ENCODE measurements at places on chromosomes 4 and X.
A peak's percentile ranks its signal among the peaks of the same experiment; 100 is the strongest.

DNA sequence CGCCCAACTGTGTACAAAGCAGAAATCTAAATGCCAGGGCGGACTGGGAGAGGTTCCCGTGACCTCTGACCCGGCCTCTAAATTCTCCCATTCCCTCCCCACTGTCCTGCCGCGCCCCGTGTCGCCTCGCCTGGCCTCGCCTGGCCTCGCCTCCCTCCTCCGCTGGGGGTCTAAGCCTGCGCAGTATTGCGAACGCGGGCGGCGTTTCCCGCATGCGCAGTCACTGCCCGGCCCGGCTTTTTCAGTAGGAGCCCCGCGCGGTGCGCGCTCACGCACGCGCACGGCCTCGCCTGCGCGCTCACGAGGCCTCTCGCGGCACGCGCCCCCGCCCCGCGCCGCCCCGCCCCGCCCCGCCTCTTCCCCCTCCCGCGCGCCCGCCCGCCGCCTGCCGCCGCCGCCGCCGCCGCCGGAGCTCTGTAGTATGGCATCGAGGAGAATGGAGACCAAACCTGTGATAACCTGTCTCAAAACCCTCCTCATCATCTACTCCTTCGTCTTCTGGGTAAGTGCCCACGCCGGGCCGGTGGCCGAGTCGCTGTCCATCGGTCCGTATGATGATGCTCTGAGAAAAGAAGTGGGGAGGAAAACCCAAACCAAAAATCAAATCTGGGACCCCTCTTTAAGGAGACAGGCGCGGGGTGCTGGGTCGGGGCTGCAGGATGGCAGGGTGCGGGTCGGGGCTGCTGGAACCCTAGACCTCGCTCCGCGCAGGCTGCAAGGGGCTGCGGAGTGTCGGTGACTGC is at the start of gene TSPAN7:
TSS of gene TSPAN7 (plus strand) at position 417 of the 743 bp plus-strand sequence. CDS start at position 422, 5 bp downstream.
- no peaks in the 10 kb centered on the region for H3K27me3 ChIP-seq
- peak; percentile 63 for DNase-seq
- H3K36me3 ChIP-seq = no peaks in the 10 kb centered on the region

- H3K36me3 ChIP-seq = no peaks in the 10 kb centered on the region
- H3K4me1 ChIP-seq = no peaks in the 10 kb centered on the region
- no peak for DNase-seq
- peaks cover 3% of the 10 kb centered on the region for H3K27me3 ChIP-seq
- H3K4me3 ChIP-seq = no peak overlapping the region
- no peak overlapping the region for H3K27ac ChIP-seq
Measured at GRCh38 chr4:118904935-118905334, 16.3 kb downstream of the SYNPO2 start.

GRCh38 chr4:3211866-3212265 is 37.1 kb upstream of the MSANTD1 start:
- H3K36me3 ChIP-seq = peaks cover 70% of the 10 kb centered on the region
- DNase-seq = no peak
- H3K27ac ChIP-seq = no peak overlapping the region
- H3K4me3 ChIP-seq = no peak overlapping the region
- no peaks in the 10 kb centered on the region for H3K4me1 ChIP-seq

DNA sequence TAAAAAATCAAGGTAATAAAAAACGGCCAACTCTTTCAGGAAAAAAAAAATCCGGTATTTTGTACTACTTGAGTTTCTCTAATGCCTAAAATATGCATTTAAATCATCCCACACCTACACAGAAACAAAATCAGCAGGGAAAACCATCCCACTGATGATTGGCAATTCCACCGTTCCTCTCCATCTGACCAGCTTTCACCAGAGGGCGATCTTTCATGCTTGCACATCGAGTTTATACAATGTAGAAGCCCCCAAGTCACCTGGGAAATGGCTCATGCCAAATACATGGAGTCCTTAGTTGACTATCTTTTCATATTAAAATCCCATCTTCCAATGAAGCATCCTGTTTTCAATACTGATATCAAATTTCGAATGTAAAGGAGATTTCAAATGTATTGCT is 69.2 kb downstream of the PTCHD1 start:
- no peaks in the 10 kb centered on the region for H3K27me3 ChIP-seq
- no peaks in the 10 kb centered on the region for H3K36me3 ChIP-seq
- no peak for DNase-seq
- H3K4me1 ChIP-seq = no peaks in the 10 kb centered on the region
- H3K4me3 ChIP-seq = no peak overlapping the region

- H3K27ac ChIP-seq = no peak overlapping the region
- no peak overlapping the region for H3K4me3 ChIP-seq
- H3K4me1 ChIP-seq = no peaks in the 10 kb centered on the region
- DNase-seq = no peak
- no peaks in the 10 kb centered on the region for H3K36me3 ChIP-seq
Measured at GRCh38 chr4:165478260-165478659, 99.5 kb downstream of the CPE start.

- no peaks in the 10 kb centered on the region for H3K27me3 ChIP-seq
- DNase-seq = no peak
- no peaks in the 10 kb centered on the region for H3K36me3 ChIP-seq
- H3K4me3 ChIP-seq = no peak overlapping the region
- H3K27ac ChIP-seq = no peak overlapping the region
Measured at GRCh38 chr4:159649237-159649636, 546.4 kb downstream of the RAPGEF2 start.

DNA sequence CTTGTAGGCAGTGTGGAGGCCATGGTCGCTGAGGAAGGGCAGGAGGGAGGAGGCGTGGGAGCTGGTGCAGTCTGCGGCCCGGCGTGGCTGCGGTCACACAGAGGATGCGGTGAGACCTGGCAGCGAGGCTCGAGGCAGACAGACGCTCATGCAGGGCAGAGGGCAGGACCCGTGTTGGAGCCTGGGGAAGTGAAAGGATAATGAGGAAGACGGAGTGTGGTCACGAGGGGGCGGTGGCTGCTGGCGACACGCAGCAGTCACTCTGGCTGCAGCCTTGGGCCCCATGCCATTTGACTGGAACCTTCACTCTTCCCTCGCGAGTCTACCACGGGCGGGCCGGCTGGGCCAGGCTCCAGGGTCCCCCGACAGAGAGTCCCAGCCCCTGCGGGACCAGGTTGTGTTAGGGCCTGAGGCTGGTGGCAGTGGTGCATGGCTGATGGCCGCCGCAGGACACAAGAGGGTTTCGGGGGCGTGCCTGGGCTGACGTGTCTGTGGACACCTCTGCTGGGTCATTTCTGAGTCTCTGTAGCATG is 68.8 kb upstream of the HGFAC start:
- no peak overlapping the region for H3K4me3 ChIP-seq
- DNase-seq = no peak
- H3K36me3 ChIP-seq = no peaks in the 10 kb centered on the region

DNA sequence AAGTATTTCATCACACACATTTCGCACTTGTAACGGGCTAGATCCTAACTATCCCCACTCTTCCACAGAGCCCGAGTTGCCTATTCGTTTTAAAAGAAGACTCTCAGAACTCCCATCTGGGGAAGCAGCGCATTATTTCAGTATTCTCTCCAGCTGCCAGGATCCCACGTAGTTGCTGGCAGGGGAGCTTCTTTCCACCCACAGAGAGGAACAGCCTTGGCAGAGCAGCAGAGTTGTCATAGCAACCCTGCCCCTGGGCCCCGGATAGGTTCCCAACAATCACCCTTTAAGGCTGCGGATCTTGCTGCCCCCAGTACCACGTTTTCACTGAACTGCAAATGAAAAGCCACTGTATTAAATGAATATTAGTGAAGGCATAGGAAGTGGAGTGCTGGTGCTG is 106.7 kb downstream of the GPM6A start:
- no peaks in the 10 kb centered on the region for H3K27me3 ChIP-seq
- H3K27ac ChIP-seq = no peak overlapping the region
- DNase-seq = no peak
- H3K4me1 ChIP-seq = no peaks in the 10 kb centered on the region

DNA sequence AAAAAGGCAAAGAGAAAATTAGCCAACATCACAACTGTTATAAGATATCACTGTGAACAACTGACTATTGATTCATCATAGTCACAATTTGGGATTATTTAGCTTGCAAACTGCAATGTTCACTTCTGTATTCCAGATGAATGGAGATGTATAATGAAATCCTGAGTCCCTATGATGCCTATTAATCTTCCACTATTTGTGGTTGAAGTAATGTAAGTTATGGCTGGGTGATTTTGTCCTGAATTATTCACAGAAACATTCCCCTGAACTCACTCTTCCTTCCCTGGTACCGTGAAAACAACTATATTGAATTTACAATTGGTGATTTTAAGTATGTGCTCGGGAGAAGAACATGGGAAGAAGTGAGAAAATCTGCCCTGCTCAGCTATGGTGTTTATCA is 50.8 kb upstream of the NPFFR2 start:
- no peak overlapping the region for H3K27ac ChIP-seq
- H3K27me3 ChIP-seq = no peaks in the 10 kb centered on the region

DNA sequence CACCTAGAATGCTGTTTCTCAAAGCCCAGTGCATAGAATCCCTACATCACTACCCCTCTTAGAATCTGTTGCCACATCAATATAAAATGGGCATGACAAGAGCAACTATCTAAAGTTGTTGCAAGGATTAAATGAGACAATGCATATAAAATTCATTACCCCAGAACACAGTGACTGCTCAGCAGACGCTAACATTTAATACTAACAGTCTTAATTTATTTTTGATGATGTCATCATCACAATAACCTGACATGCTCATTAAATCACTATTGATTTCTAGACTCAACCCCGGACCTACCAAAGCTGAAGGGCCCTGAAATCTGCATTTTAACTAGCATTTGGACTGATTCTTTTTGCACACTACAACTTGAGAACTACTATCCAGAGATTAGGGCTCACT is 3.9 kb downstream of the ARSJ start:
- H3K4me1 ChIP-seq = peaks cover 7% of the 10 kb centered on the region
- H3K27me3 ChIP-seq = peaks cover 16% of the 10 kb centered on the region
- no peaks in the 10 kb centered on the region for H3K36me3 ChIP-seq
- no peak for DNase-seq
- no peak overlapping the region for H3K4me3 ChIP-seq

GRCh38 chr4:15043226-15043625 is 40.9 kb downstream of the CPEB2 start:
- no peaks in the 10 kb centered on the region for H3K4me1 ChIP-seq
- no peaks in the 10 kb centered on the region for H3K36me3 ChIP-seq
- no peak overlapping the region for H3K27ac ChIP-seq

- no peaks in the 10 kb centered on the region for H3K27me3 ChIP-seq
- no peak overlapping the region for H3K4me3 ChIP-seq
- H3K4me1 ChIP-seq = peaks cover 27% of the 10 kb centered on the region
- no peak overlapping the region for H3K27ac ChIP-seq
Measured at GRCh38 chrX:72128183-72128834, 3.4 kb downstream of the RTL5 start.

DNA sequence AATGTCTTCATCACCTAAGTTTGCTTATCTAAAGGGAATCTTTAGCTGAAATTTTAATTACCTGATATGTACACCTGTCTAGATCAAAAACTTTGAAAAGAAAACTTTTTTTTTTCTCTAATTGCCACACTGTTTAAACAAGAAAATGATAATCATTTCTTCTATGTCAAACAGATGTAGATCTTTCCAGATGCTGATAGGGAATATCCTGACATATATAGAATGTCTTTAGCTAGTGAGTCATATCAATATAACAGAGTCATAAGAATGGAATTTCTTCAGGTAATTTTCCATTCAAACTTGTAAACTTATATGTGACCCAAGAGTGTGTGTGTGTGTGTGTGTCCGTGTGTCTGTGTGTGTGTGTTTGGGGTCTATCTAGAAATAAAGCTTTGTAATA is 271.9 kb downstream of the GPM6A start:
- H3K27ac ChIP-seq = no peak overlapping the region
- no peaks in the 10 kb centered on the region for H3K27me3 ChIP-seq
- no peaks in the 10 kb centered on the region for H3K4me1 ChIP-seq
- DNase-seq = no peak
- H3K36me3 ChIP-seq = no peaks in the 10 kb centered on the region
- no peak overlapping the region for H3K4me3 ChIP-seq

All from effector memory CD4-positive, alpha-beta T cell (primary cell).